NCI-H2081 treated with DMSO at 0.1 percent for 48 hours (cell line): ENCODE measurements at places on chromosomes 1 and 21.

GRCh38 chr1:240693844-240694243 is 81.9 kb upstream of the GREM2 start:
- DNase-seq: no peak

DNA sequence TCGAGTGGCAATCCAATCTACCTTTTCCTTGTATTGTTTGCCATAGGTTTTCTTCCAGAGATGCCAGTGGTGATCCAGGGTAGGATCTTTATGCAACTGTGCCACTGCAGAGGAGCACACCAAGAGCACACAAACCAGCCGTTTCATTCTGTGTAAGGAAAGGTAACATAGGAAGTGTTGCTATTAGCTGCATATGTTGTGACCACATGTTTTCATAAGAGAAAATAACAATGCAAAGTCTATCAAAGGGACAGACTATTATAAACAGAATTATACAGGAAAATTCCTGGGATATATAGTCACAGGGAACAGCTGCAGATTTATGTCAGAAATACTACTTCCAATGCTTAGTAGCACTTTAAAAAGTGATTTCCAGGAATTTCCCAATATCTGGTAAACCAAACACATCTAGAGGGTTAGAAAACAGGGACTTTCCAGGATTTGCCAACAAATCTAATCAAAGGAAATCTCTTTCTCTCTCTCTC is 919 bp downstream of the CTSS start:
- no peak for DNase-seq

DNA sequence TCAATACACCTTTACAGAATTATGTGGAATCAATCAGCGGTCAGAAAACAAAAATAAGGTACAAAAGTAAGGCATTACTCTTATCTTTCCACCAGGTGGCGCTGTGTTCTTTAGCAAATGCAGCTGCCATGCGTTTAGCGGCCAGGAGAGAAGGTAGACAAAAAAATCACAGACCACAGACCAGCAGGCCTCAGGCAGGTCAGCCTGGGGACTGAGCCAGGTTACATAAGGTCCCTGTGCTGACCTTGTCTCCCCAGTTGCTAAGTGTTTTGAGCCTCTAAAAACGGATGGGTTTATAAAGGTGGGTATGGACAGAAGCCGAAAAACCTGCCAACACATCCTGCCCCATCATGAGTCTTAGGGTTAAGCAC is 2.8 kb downstream of the RGS16 start:
- peak; percentile 54 for DNase-seq

DNA sequence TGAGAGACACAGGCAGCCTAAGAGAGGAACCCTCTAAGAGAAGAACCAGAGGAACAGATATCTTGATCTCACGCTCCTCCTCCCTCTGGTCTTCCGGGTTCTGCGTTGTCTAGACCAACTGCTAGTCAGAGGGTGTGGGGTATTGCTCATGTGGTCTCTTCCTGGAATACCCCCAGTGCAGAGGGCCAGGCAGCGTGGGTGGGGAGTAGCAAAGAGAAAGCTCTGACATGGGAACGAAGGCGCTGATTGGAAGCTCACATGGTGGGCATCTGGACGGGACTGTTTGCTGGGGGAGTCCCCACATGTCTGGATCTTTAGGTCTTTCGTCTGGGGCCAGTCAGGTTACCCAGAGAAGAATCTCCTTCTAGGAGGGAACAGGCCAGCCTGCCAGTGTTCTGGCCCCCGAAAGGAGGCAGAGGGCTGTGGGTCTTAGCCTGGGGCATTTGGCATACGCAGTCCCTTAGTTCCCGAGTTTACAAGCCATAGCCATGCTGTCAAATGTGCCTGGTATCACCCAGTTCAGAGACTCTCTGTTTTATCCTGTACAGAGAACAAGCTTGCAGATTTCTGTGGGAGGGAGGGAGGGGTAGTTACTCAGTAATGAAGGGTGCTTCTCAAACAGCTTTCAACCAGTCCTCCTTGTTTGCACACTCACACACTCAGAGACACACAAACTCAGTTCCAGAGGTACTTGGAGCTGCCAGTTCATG is 18.3 kb upstream of the IL6R start:
- no peak for DNase-seq

GRCh38 chr1:169517558-169518186 is 31.9 kb upstream of the SLC19A2 start:
- no peak for DNase-seq

- DNase-seq: no peak
Measured at GRCh38 chr1:14759843-14760242, 161.4 kb downstream of the KAZN start.
